ENCODE measurements at places on chromosomes 6 and 20.

- no peaks in the 10 kb centered on the region for H3K27me3 ChIP-seq
- no peak overlapping the region for H3K4me3 ChIP-seq
- no peak overlapping the region for H3K27ac ChIP-seq
- H3K4me1 ChIP-seq, result peaks cover 12% of the 10 kb centered on the region
- no peaks in the 10 kb centered on the region for H3K36me3 ChIP-seq
- DNase-seq, result peak; percentile 70
Observed at GRCh38 chr6:89139509-89140346, 6.1 kb upstream of the PM20D2 start.

DNA sequence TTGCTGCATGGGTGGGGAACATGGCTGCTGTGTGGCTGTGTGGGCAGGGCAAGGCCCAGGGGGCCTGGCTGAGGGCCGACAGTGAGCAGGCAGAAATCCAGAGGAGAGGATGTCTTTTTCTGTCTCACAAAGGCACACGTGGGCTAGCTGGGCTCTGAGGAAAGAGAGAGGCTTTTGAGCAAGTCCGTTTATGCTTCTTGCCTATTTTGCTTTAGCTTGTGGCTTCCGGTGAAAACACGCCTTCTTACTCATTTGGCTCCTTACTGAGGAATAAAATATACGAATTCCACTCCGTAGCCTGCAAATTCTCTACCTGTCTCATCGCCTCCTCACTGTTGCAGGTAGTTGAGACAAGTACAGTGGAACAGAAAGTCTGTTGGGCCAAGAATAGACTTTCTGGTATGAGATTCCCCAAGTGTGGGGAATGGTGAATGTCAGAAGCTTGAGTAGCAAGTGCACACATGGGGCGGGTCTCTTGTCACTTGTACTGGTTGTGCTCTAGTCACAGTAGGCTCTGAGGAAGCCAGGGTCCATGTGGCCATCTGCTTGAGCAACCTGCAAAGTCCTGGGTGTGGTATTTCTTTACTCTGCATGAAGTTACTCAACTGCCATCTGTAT, 28.4 kb downstream of the WRNIP1 start:
- no peak overlapping the region for H3K27ac ChIP-seq
- no peaks in the 10 kb centered on the region for H3K36me3 ChIP-seq
- no peak overlapping the region for H3K4me3 ChIP-seq
- DNase-seq, result no peak

DNA sequence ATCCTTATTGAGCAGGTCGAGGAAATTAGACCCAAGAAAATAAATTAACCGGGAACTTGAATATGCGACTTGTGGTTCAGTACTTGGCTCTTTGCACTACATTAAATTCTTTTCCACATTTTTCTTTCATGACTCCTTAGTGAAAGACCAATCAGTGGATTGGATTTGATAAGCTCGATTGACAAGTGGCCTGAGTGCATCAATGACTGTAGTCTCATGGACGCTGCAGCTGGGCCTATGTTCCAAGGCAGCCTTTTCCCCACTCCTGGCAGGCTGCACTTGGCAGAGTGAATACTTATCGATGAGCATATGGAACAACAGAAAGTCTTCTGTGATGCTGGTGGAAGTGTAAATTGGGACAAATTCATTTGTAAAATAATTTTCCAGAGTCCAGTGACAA, 210.8 kb upstream of the EXOC2 start:
- no peak overlapping the region for H3K4me3 ChIP-seq
- H3K4me1 ChIP-seq, result no peaks in the 10 kb centered on the region
- peaks cover 20% of the 10 kb centered on the region for H3K27me3 ChIP-seq
- no peak overlapping the region for H3K27ac ChIP-seq

GRCh38 chr6:31826793-31827285, 699 bp upstream of the HSPA1B start:
- H3K27me3 ChIP-seq, result no peaks in the 10 kb centered on the region
- H3K27ac ChIP-seq, result peak overlapping the region; percentile 93
- H3K4me1 ChIP-seq, result peaks cover 9% of the 10 kb centered on the region

GRCh38 chr6:97064578-97064977, 140.1 kb downstream of the KLHL32 start:
- no peaks in the 10 kb centered on the region for H3K4me1 ChIP-seq
- H3K27me3 ChIP-seq, result peaks cover 6% of the 10 kb centered on the region
- DNase-seq, result no peak

DNA sequence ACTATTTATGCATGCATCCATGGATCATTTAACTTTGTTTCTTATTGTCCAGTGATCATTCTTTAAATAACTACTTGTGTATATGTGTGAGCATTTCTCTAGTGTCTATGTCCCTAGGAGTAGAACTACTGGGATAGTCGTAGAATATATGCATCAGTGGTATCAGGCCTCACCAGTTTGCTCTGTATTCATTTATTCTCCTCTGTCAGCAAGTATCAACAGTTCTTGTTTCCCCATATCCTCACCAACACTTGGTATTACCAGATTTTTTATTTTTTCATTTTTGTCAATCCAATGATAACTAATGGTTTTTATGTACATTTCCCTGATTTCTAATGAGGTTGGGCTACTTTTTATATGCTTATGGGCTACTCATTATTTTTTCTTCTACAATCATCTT, 27.9 kb downstream of the CTNNBL1 start:
- H3K27me3 ChIP-seq, result no peaks in the 10 kb centered on the region
- no peak overlapping the region for H3K27ac ChIP-seq
- no peaks in the 10 kb centered on the region for H3K4me1 ChIP-seq
- H3K4me3 ChIP-seq, result no peak overlapping the region
- DNase-seq, result no peak

- H3K4me1 ChIP-seq, result peaks cover 2% of the 10 kb centered on the region
- H3K4me3 ChIP-seq, result no peak overlapping the region
- no peaks in the 10 kb centered on the region for H3K27me3 ChIP-seq
- DNase-seq, result no peak
Observed at GRCh38 chr20:43855803-43856202, 58.8 kb upstream of the TOX2 start.

DNA sequence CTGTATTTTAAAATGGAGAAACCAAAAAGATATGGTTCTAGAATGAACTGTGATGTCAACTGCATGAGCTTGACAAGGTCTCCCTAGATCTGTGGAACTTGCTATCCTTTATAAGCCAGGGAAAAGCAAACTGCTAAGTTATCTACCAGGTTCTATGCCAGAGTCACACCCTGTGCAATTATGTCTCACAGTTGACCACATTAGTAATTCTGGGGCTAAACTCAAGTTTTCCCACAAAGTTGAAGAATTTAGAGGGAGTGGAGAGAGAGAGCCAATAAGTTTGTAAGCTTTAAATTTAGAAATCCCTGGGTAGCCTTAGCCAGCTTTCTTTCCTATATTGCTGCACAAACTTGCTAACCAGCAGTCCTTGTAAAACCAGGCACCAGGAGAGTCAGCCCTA, 407.0 kb upstream of the SASH1 start:
- no peak overlapping the region for H3K4me3 ChIP-seq
- no peaks in the 10 kb centered on the region for H3K27me3 ChIP-seq
- H3K36me3 ChIP-seq, result no peaks in the 10 kb centered on the region
- H3K4me1 ChIP-seq, result no peaks in the 10 kb centered on the region
- no peak for DNase-seq

GRCh38 chr6:14861491-14861943, 384.4 kb upstream of the JARID2 start:
- H3K27ac ChIP-seq, result no peak overlapping the region
- H3K4me1 ChIP-seq, result peaks cover 11% of the 10 kb centered on the region
- no peaks in the 10 kb centered on the region for H3K27me3 ChIP-seq
- no peak overlapping the region for H3K4me3 ChIP-seq
- DNase-seq, result no peak
- H3K36me3 ChIP-seq, result no peaks in the 10 kb centered on the region

GRCh38 chr6:100775667-100776066, 105.5 kb downstream of the ASCC3 start:
- no peak overlapping the region for H3K27ac ChIP-seq
- no peak for DNase-seq
- H3K4me1 ChIP-seq, result peaks cover 2% of the 10 kb centered on the region
- no peaks in the 10 kb centered on the region for H3K27me3 ChIP-seq
- no peaks in the 10 kb centered on the region for H3K36me3 ChIP-seq

DNA sequence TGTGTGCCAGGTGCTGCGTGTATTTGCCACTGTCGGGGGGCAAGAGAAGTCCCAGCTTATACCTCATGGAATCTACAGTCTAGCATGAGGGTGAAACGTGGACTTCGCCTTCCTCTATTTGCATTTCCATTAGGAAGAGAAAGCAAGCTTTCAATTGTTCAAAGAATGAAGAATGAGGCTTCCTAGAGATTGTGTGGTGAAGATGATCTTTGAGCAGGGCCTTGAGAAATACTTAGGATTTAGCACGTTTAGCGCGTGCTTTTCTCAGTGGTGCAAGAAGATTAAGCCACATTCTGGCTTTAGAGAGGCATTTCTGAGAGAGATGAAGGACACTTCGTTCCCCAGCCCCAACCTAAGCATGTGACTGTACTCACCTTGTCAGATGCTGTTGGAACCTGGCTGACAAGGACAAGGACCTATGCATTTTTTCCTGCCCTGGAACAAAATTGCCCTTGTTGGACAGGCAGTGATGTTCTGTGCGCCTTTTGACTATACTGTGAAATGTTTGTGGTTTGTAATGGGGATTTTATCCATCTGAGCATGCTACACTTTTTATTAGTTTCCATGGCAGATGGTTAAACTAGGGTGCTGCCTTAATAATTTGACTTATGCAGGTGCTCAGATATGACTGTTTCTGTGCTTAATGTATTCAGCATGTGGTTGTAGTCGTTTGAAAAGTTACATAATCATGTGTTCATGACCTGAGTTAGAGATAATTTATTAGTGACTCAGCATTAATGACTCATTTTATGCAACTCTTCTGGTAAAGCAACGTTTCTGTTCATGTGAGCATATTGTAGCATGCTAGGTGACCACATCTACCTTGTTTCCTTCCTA, 10.7 kb downstream of the TULP4 start:
- H3K4me1 ChIP-seq, result peaks cover 11% of the 10 kb centered on the region
- H3K27ac ChIP-seq, result no peak overlapping the region
- DNase-seq, result peak; percentile 81
- no peaks in the 10 kb centered on the region for H3K27me3 ChIP-seq
- no peak overlapping the region for H3K4me3 ChIP-seq

GRCh38 chr6:63947792-63948529, 312.4 kb downstream of the PHF3 start:
- DNase-seq, result no peak
- no peaks in the 10 kb centered on the region for H3K36me3 ChIP-seq
- H3K4me1 ChIP-seq, result no peaks in the 10 kb centered on the region
- peaks cover 1% of the 10 kb centered on the region for H3K27me3 ChIP-seq
- no peak overlapping the region for H3K27ac ChIP-seq

GRCh38 chr6:35831257-35832007, 26.3 kb downstream of the LHFPL5 start:
- no peak for DNase-seq
- no peaks in the 10 kb centered on the region for H3K27me3 ChIP-seq
- no peak overlapping the region for H3K27ac ChIP-seq
- peaks cover 4% of the 10 kb centered on the region for H3K4me1 ChIP-seq
- peaks cover 5% of the 10 kb centered on the region for H3K36me3 ChIP-seq
- H3K4me3 ChIP-seq, result no peak overlapping the region

DNA sequence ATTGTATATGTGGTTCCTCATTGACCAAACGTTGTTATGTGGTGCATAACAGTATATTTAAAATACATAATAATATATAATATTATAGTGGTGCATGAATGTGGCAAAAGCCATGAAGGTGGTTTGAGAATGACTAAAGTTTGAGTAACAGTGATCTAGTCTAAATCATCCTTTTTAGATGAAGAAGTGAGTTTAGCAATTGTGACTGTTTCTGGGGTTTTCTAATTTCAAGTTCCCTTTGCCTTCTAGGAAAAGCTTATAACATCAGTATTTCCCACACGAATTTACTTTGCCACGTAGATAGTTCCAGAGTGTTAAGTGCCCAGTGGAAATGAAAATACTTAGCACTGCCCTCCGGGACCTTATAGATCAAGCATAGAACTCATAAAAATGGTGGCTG, 40.9 kb downstream of the ARFGEF2 start:
- H3K4me1 ChIP-seq, result peaks cover 17% of the 10 kb centered on the region
- H3K27me3 ChIP-seq, result no peaks in the 10 kb centered on the region
- no peak overlapping the region for H3K27ac ChIP-seq
- H3K36me3 ChIP-seq, result peaks cover 14% of the 10 kb centered on the region

DNA sequence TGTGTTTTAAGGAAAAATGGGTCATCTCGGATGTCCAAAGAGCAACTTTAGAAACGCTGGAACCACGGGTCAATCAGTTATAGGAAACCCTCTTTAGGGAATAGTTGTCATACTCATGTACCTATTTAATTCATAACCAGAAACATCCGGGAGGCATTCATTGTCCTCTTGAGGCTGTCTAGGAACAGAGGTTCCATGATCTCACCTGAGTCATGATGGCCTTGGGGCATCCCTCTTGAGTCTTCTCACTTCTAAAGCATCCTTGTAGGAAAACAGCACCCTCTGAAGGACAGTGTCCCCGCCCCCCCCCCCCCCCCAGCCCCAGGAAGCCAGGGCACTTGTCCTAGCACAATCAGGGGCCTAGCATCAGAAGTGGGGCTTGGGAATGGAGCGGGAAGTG, 46.3 kb upstream of the CDH4 start:
- H3K4me3 ChIP-seq, result no peak overlapping the region
- no peak overlapping the region for H3K27ac ChIP-seq
- H3K36me3 ChIP-seq, result no peaks in the 10 kb centered on the region
- no peak for DNase-seq
- H3K4me1 ChIP-seq, result no peaks in the 10 kb centered on the region

- no peak for DNase-seq
- H3K36me3 ChIP-seq, result no peaks in the 10 kb centered on the region
- no peaks in the 10 kb centered on the region for H3K27me3 ChIP-seq
- no peaks in the 10 kb centered on the region for H3K4me1 ChIP-seq
Observed at GRCh38 chr6:88539295-88539764, 373.2 kb upstream of the CNR1 start.
